Activated T-helper 17 cell treated with anti-CD3 and anti-CD28 coated beads, Interleukin-2, amount 50 U/mL, for 72 hours (primary cell): ENCODE measurements at places on chromosomes 7 and 10. TPM values are rescaled to one million over a fixed set of nuclear protein-coding genes. Genes with fewer than 3 reads are reported as not detected.

GRCh38 chr7:1537535-1538412 lies 7.3 kb downstream of the MAFK start:
- H3K27ac ChIP-seq: no peak overlapping the region
- H3K4me1 ChIP-seq: peaks cover 12% of the 10 kb centered on the region
- no peak overlapping the region for H3K4me3 ChIP-seq
- H3K36me3 ChIP-seq: peaks cover 49% of the 10 kb centered on the region
- no peaks in the 10 kb centered on the region for H3K27me3 ChIP-seq

- peaks cover 21% of the 10 kb centered on the region for H3K4me1 ChIP-seq
- H3K27ac ChIP-seq: no peak overlapping the region
- ATAC-seq: no peak
- no peaks in the 10 kb centered on the region for H3K36me3 ChIP-seq
- no peak overlapping the region for H3K4me3 ChIP-seq
These were observed 90.3 kb downstream of the INPP5A start for GRCh38 chr10:132627666-132628531.

- H3K27ac ChIP-seq: no peak overlapping the region
- H3K4me3 ChIP-seq: no peak overlapping the region
- no peaks in the 10 kb centered on the region for H3K36me3 ChIP-seq
- no peaks in the 10 kb centered on the region for H3K27me3 ChIP-seq
- H3K4me1 ChIP-seq: no peaks in the 10 kb centered on the region
These were observed 25.0 kb upstream of the PODXL start for GRCh38 chr7:131581241-131582051.

GRCh38 chr10:31509989-31510388 lies 191.0 kb downstream of the ZEB1 start:
- peaks cover 8% of the 10 kb centered on the region for H3K4me1 ChIP-seq
- H3K4me3 ChIP-seq: no peak overlapping the region
- H3K27me3 ChIP-seq: no peaks in the 10 kb centered on the region
- H3K36me3 ChIP-seq: peaks cover 39% of the 10 kb centered on the region
- peak overlapping the region; percentile 0 for H3K27ac ChIP-seq

DNA sequence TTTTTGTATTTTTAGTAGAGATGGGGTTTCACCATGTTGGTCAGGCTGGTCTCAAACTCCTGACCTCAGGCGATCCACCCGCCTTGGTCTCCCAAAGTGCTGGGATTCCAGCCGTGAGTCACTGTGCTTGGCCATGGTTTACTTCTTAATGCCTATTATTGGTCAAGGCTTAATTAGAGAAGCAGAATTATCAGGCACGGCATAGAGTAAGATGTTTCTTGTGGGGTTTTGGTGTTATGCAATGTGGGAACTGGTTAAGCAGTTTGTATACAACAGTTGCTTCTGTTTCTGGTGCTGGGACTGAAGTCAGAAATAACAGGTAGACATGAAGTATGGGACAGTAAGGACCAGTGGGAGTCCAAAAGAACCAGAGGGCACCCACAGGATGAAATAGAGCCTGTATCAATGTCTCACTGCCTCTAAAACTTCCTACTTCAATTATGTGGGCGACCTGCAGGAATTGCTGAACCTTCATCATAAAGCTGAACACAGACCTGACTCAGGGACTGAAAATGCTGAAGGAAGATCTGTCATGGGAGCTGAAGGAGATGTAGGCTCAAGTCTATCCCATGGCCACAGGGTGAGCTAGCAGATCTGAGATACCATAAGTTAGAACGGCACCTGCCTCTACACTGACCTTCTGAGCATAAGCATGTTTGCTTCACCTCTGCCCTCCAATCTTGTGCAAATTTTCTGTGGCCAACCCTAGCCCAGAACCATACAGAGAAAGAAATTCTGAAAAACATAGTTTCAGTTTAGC lies 38.3 kb upstream of the VCL start:
- H3K27me3 ChIP-seq: no peaks in the 10 kb centered on the region
- H3K27ac ChIP-seq: peak overlapping the region; percentile 42
- peaks cover 36% of the 10 kb centered on the region for H3K4me1 ChIP-seq
- peak; percentile 18 for ATAC-seq
- H3K36me3 ChIP-seq: no peaks in the 10 kb centered on the region

- H3K4me3 ChIP-seq: no peak overlapping the region
- H3K36me3 ChIP-seq: no peaks in the 10 kb centered on the region
- H3K27me3 ChIP-seq: peaks cover 57% of the 10 kb centered on the region
- no peak overlapping the region for H3K27ac ChIP-seq
- H3K4me1 ChIP-seq: no peaks in the 10 kb centered on the region
- no peak for ATAC-seq
These were observed 167.9 kb downstream of the FRMD4A start for GRCh38 chr10:14162629-14163344.

GRCh38 chr7:156003220-156004162 lies 191.2 kb upstream of the SHH start:
- H3K36me3 ChIP-seq: no peaks in the 10 kb centered on the region
- H3K4me3 ChIP-seq: no peak overlapping the region
- no peak for ATAC-seq
- no peaks in the 10 kb centered on the region for H3K4me1 ChIP-seq
- peaks cover 6% of the 10 kb centered on the region for H3K27me3 ChIP-seq
- H3K27ac ChIP-seq: no peak overlapping the region

GRCh38 chr10:25036381-25036780 lies 20.0 kb downstream of the THNSL1 start:
- no peaks in the 10 kb centered on the region for H3K36me3 ChIP-seq
- peaks cover 5% of the 10 kb centered on the region for H3K27me3 ChIP-seq
- H3K4me3 ChIP-seq: no peak overlapping the region
- H3K4me1 ChIP-seq: no peaks in the 10 kb centered on the region

Gene HYAL4
- not detected for total RNA-seq

GRCh38 chr7:80533287-80533686 lies 21.4 kb upstream of the GNAT3 start:
- H3K36me3 ChIP-seq: no peaks in the 10 kb centered on the region
- H3K4me1 ChIP-seq: no peaks in the 10 kb centered on the region
- no peak for ATAC-seq
- H3K4me3 ChIP-seq: no peak overlapping the region
- no peaks in the 10 kb centered on the region for H3K27me3 ChIP-seq

DNA sequence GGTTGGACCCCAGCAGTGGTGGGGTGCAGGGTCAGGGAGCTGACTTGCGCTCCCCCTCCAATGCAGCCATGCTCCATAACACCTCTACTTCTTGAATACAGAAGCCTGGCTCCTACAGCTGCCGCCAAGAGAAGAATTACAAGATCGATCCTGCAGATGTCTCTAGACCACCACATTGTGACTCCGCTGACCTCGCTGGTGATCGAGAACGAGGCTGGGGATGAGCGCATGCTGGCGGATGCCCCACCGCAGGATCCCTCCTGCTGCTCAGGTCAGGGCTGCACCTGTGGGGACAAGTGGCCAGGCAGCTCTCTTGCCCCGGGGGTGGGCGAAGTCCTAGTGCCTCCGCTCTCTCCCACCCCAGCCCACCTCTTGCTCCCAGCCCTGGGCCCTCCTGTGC lies 31.7 kb downstream of the ITIH2 start:
- no peak overlapping the region for H3K4me3 ChIP-seq
- no peak for ATAC-seq
- H3K4me1 ChIP-seq: no peaks in the 10 kb centered on the region
- peaks cover 15% of the 10 kb centered on the region for H3K27me3 ChIP-seq
- H3K36me3 ChIP-seq: no peaks in the 10 kb centered on the region

- H3K27ac ChIP-seq: peak overlapping the region; percentile 95
- no peak overlapping the region for H3K4me3 ChIP-seq
- H3K36me3 ChIP-seq: peaks cover 100% of the 10 kb centered on the region
These were observed 59.0 kb downstream of the IKZF1 start for GRCh38 chr7:50363327-50364060.

DNA sequence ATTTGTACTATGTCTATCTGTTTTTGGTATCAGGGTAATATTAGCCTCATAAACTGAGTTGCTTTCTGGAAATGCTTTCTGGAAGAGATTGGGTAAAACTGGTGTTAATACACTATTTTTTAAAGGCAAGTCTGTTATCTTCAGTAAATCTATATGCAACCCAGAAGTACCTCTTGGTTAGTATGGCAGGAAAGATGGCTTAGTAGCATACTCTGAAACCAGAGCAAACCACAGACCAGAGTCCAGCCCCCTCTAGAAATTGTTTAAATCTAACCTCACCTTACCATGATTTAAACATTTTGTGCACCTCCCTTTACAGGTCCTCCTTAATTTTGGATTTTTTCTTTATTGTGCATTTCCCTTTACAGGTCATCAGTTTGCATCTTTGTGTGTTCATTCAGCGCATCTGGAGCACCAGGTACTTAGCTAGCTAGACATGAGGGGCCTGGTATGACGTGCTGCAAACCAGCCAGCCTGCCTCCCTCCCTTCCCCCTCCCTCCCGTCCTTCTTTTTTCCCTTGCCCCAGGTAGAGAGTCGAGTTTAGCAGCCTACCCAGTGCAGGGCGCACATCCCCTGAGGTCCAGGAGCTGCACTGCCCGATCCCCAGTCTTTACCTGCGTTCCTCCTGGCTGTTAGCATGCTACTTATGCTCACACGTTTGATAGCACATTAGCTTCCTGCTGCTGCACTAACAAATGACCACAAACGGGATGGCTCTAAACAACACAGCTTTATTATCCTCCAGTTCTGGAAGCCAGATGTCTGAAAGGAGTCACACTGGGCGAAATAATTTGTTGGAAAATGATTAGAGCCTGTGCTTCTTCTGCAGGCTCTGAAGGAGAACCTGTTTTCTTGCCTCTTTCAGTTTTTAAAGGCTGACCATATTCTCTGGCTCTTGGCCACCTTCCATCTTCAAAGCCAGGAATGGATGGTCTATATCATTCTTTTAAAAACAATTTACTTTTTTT lies 299.9 kb upstream of the HABP2 start:
- ATAC-seq: no peak
- H3K4me3 ChIP-seq: no peak overlapping the region
- no peaks in the 10 kb centered on the region for H3K36me3 ChIP-seq

GRCh38 chr10:29169021-29169420 lies 119.8 kb upstream of the LYZL1 start:
- no peak overlapping the region for H3K4me3 ChIP-seq
- no peak overlapping the region for H3K27ac ChIP-seq
- H3K4me1 ChIP-seq: no peaks in the 10 kb centered on the region
- ATAC-seq: no peak
- no peaks in the 10 kb centered on the region for H3K36me3 ChIP-seq

DNA sequence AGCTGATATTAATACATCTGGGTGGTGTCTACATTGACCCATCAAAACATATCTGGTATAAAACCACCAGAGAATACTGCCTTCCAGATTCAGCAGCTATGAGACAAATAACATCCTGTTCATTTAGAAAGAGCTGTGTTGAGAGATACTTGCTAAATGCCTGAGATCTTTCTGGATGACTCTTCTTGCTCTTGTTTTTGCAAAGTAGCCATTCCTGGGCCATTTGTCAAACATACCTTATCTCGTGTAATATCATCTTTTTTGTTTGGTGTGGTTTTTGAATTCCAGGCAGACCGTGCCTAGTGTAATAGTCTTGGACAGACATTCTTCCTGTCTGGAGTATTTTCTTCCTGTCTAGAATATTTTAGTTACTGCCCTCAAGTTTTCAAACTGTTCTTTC lies 74.7 kb upstream of the PRR15 start:
- peaks cover 11% of the 10 kb centered on the region for H3K27me3 ChIP-seq
- no peaks in the 10 kb centered on the region for H3K4me1 ChIP-seq
- H3K36me3 ChIP-seq: no peaks in the 10 kb centered on the region
- ATAC-seq: no peak
